ENCODE measurements at places on chromosomes 6 and 20.

- DNase-seq, result no peak
Measured at GRCh38 chr20:64086801-64087200, 2.6 kb upstream of the LKAAEAR1 start.

- DNase-seq, result no peak
Measured at GRCh38 chr6:6609450-6609849, 20.9 kb downstream of the LY86 start.

DNA sequence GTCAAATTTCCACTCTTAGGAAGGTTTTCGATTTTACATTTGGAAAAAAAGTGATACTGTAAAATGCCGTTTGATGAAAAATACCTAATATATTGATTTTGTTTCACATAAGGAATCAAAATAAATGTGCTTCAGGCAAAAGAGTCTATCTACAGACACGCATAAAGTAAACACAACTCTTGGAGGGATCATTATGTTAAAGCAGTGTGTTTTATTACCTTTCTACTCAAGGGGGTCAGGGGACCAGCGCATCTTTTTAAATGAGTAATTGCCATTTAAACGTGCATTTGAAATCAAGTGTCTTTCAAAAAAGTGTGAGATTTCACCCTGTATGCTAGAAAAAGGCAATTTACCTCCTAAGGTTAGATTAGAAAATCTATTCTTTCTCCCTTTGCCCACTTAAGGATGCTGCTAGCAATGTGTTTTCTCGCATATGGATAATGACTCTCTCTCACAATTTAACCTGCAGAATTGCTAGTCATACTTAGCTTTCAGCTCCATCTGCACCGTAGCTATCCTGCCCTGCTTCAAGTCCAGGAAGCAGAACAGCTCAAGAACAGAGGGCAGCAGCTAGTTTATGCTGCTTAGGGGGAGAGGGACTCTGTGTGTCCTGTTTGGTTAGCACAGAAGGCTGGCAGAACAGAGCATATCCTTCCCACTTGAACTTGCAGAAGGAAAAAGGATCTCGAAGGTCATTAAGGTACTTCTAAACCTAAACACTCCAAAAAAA lies 35.0 kb downstream of the NKAIN2 start:
- DNase-seq, result no peak

- DNase-seq, result no peak
Measured at GRCh38 chr6:154508573-154509375, 1.7 kb downstream of the CNKSR3 start.

DNA sequence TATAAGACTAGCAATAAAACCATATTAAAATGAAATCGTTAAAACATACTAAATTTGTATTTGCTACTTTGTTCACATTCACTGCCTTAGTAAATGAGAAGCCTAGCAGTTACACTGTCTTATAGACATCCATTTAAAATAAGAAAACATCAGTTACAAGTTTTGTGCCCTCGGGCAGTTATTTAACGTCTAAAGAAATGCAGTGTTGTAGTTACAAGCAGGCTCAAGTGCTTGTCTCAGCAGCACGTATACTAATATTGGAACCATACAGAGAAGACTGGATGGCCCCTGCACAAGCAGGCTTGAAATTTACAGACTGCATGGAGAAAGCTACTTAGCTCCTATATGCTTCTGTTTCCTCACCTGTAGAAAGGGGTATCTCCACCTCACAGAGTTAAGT lies 93.1 kb downstream of the HACE1 start:
- DNase-seq, result no peak

DNA sequence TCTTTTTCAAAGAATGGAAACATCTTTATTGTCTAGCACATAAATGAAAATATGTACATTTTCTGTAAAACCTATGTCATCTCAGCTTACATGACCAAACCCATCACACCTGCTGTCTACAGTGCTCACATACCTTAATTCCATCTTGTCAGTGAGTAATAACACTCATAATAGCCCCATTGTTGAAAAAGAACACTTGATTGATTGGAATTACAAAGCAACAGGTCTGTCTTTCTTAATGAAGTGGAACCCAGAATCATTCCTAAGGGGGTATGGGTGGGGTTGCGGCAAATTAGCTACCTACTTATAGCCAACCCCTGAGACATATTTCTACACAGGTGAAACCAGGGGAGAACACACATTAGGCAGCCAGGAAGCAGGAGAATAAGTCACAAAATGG lies 20.2 kb downstream of the ADGRF4 start:
- no peak for DNase-seq

GRCh38 chr6:36334832-36335459 lies 1.7 kb downstream of the BNIP5 start:
- DNase-seq, result no peak

- DNase-seq, result no peak
Measured at GRCh38 chr6:48099713-48100587, 11.0 kb downstream of the PTCHD4 start.

DNA sequence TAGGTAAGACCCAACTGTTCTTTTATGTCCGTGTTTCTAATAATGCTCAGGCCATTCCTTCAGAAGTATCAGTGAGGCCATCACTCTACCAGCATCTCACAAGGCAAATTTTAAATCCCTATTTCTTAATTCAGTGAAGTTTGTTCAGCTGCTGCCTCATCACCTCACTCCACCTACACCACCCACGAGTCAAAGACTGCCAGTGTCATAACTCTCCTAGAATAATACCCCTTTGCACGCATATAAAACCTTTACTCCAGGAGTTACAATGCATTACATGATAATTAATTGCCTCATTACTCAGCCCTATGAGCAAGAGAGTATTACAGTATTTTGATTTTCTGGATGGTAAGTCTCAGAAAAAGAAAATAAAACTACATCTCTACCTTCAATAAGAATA lies 793.6 kb downstream of the TFAP2A start:
- no peak for DNase-seq

GRCh38 chr6:19301980-19302379 lies 535.2 kb upstream of the ID4 start:
- DNase-seq, result no peak

DNA sequence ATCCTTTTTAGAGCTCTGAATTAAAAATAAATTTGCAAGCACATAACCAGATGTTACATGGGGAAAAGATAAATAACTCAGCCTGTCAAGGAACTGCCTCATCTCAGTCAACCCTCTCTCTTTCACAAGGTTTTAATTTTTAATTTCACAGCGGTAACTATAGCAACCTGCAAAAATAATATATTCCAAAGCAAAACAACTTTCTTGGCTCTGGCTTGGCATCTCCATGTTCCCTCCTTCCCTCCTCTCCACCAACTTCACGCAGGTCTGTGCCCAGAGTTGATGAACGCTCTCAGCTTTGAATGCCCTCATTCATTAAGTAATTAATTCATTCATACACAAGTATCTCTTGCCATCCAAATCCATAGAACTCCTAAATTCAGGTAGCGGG lies 32.5 kb upstream of the SIRPA start:
- DNase-seq, result no peak

DNA sequence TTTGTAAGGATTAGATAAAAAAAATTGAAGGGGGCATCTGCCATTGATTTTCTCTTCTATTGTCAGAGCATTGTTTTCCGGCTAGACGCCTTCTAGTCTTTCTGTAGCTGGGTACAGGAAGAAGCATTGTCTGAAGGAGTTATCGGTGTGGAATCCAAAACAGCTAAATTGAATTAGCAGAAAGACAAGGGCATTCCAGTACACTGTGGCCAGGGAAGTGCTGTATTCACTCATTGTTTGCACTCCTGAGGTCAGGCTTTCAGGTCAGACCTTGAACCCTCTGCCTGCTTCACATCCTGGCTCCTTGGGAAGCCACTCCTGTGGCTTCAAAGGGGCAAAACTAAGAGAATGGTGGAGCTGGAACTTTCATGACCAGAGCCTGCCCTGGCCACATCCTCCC lies 81.1 kb upstream of the SNAP25 start:
- no peak for DNase-seq

DNA sequence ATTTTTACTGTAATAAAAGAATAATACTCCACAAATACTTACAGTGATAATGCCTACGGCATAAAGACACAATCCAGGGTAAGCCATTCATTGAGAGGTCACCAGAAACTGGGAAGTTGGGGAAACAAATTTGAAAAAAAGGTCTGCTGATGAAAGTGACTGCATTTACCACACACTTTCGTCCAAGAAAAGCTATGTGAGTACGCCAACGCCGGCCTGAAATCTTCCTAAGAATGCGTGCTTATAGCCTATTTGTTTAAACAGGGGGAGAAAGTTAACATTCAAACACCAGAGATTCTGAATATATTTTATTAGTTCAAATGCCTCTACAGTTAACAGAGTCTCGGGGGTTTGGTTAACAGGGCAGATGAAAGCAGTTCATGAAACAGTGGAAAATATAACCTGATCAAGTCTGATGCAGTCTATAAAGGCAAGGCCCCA lies 657 bp upstream of the LTV1 start:
- DNase-seq, result no peak

GRCh38 chr6:100726666-100727065 lies 154.5 kb downstream of the ASCC3 start:
- DNase-seq, result no peak

DNA sequence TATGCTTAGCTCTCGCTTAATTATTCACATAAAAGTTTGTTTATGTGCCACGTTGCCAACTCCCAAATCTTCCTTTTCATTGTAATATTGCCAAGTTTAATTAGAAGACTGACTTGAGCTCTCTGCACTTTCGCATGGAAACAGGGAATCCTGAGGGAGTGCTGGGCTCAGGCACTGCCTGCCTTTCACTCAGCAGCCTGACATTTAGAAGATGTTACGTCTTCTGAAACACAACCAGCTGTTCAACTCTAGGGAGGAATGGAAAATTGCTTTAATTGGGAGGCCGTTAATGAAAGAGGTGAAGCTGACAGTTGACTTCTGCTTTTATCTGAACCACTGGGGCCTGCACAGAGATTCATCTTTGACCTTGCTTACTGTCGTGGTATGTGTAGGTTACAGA lies 77.4 kb upstream of the MTHFD1L start:
- no peak for DNase-seq

- DNase-seq, result no peak
Measured at GRCh38 chr6:135225911-135226310, 44.8 kb downstream of the MYB start.

GRCh38 chr6:81761197-81761596 lies 8.7 kb upstream of the TENT5A start:
- DNase-seq, result no peak

DNA sequence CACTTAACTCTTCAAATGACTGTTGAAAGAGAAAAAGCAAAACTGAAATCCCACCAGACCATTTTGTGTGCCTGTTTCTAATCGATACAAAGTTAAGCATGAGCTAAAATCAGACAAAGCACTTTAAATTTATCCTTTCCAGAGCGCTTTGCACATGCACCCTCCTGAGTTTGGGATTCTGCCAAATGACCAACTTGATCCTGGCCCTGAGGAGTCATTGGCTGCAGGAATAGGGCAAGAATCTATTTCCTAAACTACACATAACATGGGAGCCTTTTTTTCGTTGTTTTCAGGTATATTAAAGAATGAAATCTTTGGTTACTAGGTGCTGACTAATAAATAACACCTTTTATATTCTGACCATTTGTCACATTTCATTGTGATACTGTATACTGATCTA lies 23.8 kb upstream of the MTHFD1L start:
- no peak for DNase-seq
